ENCODE measurements at places on chromosomes 16 and 17.

DNA sequence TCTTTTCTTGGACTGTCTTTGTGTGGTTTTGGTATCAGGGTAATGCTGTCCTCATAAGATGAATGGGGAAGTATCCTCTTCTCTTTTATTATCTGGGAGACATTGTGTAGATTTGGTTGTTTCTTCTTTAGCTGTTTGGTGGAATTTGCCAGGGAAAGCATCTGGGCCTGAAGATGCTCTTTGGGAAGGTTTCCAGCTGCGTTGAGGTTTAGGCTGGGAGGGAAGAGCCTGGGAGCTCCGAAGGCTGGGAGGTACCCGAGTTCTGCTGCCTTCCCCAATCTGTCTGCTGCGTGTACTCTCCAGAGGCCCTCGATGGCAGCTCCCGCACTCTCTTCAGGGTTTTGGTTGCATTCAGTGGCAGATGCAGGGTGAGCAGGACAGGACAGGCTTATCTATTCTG, 25.6 kb upstream of the CRISPLD2 start:
- DNase-seq: no peak

GRCh38 chr16:85549766-85550421, 63.2 kb upstream of the GSE1 start:
- no peak for DNase-seq

DNA sequence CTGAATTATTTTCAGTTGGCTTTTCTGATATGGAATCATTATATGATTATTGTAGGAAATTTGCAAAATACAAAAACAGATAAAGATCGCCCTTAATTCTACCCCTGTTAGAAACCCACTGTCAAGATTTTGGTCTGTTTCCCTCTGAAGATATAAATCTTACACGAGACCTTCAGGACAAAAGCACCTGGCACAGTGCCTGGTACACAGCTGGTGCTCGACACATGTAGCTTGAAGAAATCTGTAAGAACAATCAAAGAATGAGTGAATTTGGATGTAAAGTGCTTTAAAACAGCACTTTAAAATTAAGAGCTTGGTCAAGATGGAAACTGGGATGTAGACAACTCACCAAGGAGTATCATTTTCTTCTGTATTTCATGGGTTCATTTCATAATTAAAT, 181.1 kb downstream of the C16orf78 start:
- DNase-seq: no peak

DNA sequence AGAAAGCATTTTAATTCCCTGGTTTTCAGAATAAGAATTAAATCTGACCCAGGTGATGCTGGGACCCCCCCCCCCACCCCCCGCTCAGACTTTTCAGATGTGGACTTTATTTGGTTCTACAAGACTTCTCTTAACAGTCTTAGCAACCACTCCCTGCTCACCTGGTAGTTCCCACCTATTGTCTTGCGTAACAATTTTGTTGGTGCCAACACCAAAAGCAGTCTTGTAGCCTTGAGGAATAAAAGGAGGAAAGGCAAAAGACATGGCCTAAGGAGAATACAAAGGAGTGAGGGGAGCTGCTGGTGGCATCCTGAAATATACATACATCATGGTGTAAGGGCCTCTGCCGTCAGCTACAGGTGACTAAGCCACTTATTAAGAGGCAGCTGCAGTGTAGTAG, 5.0 kb downstream of the TTLL6 start:
- no peak for DNase-seq

- DNase-seq: peak; percentile 71
Observed at GRCh38 chr16:27174007-27174406, 29.3 kb upstream of the KDM8 start.

- DNase-seq: no peak
Observed at GRCh38 chr17:40553694-40554534, 11.4 kb downstream of the CCR7 start.

DNA sequence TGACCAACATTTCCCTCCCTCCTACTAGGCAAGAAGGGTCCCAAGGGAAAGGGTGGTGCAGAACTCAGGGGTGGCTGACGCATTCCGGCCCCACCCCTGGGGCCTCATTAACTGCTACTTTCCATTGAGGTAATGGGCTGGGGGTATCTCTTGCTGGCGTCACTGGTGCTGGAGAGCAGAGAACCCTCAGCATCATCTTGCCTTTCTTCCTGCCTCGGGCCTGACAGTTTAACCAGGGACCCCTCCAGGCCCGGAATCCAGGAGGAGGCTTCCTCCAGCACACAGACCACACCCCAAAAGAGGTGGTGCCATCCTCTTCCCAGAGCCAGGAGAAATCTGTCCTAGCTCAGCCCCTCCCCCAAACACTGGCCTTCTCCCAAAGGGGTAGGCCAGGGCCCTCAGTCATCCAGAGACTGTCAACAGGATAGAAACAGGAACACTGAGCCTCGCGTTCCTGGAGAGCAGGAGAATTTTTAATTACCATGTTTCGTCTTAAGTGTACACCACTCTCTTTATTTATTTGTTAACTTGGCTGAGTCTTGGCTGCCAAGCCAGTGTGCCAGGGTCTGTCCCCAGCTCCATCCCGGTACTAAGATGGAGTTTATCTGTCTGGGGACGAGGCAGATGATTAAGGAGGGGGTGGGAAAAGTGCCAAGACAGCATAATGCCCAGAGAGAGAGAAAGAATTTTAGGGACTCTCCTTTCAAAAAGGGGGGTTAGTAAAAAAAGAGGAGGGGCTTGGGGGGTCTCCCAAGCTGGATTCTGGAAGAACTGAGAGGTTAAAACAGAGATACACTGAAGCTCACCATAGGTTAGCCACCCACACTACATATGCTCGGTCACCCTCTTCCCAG, 5.1 kb downstream of the ETV4 start:
- DNase-seq: no peak

- DNase-seq: no peak
Observed at GRCh38 chr17:57552114-57552624, 192.9 kb downstream of the CCDC182 start.

- no peak for DNase-seq
Observed at GRCh38 chr17:50986989-50987660, 121.0 kb upstream of the TOB1 start.

DNA sequence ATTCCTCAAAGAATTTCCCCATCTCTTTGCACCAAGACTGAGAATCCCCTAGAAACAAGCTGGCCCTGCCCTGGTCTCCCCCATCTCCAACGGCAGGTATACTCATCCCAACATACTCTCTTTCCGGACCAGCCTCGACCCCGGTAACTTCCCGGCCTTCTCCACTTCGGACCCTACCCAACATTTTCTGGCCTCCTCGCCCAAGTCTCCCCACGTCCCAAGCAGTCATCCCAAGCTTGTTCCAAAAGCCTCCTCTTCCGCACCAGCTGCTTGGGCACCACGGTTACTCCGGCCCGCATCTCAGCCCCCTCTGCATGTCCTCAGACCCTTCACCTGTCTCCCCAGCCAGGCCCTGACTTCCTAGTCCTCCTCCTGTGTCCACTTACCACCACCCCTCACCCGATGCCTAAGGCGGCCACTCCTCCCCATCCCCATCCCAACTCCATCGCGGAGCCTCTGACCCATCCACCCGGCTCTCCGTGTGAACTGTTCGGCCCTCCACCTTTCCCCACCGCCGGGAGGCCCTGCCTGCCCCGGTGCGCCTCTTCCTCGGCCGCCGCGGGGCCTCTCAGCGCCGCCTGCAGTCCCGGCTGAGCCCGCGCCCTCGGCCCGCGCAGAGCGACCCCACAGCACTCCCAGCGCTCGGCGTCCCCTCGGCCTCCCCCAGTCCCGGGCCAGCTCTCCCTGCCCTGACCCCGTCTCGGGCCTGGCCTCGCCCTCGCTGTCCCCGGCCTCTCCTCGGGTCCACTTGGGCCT, 994 bp downstream of the PITPNA start:
- DNase-seq: no peak

DNA sequence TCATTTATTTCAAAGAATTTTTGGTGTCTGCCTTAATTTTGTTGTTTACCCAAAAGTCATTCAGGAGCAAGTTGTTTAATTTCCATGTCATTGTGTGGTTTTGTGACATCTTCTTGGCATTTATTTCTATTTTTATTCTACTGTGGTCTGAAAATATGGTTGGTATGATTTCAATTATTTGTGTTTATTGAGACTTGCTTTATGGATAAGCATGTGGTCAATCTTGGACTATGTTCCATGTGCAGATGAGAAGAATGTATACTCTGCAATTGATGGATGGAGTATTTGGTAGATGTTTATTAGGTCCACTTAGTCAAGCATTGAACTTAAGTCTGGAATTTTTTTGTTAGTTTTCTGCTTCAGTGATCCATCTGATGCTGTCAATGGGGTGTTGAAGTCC, 383.0 kb downstream of the PMP22 start:
- DNase-seq: no peak

- no peak for DNase-seq
Observed at GRCh38 chr16:17335826-17336529, 134.8 kb downstream of the XYLT1 start.

DNA sequence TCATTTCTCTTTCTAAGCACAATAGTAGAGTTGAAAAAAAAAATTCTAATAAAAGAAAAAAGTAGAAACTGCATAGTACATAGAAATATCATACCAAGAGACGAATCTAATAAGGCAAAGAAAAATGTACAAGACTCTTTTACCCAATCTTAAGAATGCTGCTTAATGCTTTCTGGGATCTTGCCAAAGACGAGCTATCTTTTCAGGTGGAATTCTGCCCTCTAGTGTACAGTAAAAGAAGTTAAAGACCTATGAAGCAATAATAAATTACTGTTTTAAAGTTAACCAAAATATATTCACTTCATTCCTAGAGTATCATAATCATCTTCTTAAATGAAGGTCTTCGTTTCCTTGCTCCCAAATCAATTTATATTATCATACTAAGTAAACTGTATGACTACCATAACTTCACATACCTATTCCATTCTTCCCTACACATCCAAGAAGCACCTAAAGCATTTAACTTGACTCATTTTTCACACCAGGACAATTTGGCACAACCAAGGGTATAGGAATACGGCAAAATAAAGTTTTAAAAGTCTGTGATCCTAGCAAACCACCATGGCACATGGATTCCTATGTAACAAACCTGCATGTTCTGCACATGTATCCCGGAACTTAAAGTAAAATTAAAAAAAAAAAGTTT, 47.7 kb downstream of the CFDP1 start:
- no peak for DNase-seq

- DNase-seq: no peak
Observed at GRCh38 chr17:36008998-36009665, 7.8 kb upstream of the CCL15 start.

- DNase-seq: peak; percentile 48
Observed at GRCh38 chr17:78789663-78790181, 7.6 kb upstream of the CYTH1 start.

- peak; percentile 18 for DNase-seq
Observed at GRCh38 chr17:16383216-16383615, 2.3 kb downstream of the UBB start.

GRCh38 chr16:55444754-55445485, 34.1 kb upstream of the MMP2 start:
- peak; percentile 14 for DNase-seq

DNA sequence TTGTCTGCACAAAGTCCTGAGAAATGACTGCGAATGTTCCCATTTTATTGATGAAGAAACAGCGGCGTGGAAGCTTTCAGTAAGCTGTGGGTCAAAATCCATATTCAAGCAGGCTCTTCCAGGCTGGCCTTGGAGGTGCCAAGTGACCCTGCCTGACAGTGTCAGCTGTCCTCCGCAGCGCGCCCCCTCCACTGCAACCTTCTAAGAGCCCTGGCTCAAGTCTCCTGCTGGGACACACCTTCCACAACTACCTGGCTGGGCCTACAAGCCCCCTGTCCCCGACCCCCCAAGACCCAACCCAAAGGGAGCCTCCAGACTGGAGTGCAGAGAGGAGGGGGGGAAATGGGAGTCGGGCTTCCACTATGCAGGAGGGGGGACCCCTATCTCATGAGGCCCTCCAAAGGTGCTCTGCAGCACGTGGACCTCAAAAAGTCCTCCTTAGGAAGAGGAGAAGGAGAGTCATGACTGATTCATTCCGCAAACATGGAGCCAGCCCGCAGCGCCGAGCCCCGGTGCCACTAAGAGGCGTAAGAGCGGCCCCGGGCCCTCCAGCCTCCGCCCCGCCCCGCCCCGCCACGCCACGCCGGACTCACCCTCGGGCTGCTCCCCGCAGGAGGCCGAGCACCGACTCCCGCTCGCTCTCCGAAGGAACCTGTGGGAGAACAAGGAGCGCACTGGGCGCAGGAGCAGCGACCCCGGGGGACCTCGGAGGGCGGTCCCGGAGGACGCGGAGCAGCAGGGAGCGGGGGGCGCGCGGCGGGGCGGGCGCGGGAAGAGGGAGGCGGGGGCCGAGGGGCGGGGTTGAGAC, 574 bp downstream of the MPP3 start:
- DNase-seq: peak; percentile 1

GRCh38 chr16:23244122-23244521, 58.0 kb upstream of the SCNN1B start:
- DNase-seq: no peak

GRCh38 chr17:33688771-33689170, 395.7 kb upstream of the ASIC2 start:
- no peak for DNase-seq

DNA sequence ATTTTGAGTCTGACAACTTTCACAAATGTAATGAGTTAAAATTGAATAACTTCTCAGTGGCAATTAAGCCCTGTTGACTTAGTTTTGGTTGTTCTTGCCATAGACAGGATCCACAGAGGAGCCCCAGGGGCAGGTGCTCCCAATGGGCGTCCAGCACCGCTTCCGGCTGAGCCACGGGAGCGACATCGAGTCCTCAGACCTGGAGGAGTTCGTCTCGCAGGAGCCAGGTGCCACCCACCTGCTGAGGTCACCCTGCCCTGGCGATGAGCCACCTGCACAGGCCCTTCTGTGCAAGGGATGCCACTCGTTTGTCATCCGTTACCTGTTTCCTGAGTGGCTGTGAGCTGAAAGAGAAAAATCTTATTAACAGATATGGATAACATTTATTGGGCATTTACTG, 10.7 kb downstream of the CCDC40 start:
- no peak for DNase-seq

DNA sequence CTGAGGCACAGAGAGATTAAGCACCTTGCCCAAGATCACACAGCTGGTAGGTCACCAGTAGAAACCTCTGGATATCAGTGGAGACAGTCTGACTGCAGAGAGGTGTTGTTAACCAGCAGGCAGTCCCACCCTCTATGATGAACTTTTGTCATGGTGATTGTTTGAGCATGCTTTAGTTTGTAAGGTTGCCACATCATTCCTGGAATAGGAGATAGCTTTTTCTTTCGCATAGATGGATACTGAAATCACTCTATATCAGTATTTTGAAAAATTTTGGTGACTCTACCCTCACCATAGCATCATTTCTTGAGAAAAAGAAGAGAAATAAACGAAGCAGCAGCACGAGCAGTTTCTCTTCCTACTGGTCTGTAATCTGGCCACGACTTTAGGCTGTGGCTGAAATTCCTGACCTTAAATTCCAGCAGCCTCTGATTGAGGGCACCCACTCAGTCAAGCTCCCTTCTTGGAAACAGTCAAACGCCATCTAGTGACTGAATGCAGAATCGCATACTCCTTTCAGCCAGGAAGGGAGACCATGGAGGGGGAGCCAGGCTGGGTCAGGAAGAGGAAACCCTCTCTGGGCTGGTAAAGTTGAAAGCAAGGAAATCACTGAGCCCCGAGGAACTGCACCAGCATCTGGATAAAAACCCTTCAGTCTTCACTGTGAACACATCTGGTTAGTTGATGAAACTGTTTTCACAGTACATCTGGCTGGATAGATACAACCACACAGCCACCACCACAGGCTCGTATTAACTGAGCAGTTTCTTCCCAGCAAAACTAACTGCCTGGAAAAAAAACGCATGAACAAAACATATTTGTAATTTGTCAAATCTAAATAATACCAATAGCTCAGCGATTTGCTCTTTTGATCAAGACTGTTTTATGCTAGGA, 108.5 kb upstream of the XYLT1 start:
- DNase-seq: peak; percentile 54

Data from CD4-positive, alpha-beta T cell treated with Interferon alpha-2 for 1 hour (primary cell).